Left hindlimb (tissue), 1 donor: ENCODE measurements at places on chromosomes 2 and 18.

DNA sequence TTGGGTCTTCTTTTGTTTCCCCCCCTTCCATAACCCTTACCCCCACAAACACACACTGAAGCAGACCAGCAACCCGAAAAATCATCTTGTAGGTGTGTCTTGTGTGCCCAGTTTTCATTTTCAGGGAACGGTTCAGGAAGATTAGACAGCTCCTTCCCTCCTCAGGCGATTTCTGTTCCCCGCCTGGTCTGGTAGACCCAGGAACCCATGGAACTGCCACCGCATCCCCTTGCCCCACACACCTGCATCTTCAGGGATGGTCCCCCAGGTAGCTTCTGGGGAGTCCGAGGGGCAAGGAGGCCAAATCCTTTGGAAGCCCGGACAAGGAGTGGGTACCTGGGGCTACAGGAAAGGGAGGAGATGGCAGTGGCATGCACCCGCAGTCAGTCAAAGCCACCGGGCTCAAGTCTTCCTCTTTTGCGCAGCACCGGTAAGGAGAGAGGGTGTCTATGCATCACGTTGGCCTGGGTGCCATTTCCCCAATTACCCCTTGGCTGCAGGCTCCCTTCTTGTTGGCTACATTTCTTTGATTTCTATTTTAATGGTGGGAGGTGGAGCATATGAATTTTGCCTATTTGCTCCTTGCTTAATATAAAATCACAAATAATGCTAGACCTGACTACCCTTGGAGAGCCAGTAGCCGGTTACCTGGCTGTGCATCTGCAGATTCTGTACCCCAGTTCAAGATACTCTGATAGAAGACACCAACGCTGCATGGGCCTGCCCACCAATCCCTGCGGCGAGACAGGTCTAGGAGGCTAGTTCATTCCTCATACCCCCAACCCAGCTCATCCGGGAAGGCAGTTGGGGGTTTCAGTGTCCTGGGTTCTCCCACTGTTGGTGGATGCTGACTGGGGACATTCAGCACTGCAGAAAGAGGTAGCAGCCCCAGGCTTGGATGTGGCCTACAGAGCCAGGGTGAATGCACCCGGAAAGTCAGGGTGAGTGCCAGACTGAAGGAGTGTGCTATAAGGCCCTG is 30.0 kb upstream of the ATP6V1B1 start:
- DNase-seq: no peak

DNA sequence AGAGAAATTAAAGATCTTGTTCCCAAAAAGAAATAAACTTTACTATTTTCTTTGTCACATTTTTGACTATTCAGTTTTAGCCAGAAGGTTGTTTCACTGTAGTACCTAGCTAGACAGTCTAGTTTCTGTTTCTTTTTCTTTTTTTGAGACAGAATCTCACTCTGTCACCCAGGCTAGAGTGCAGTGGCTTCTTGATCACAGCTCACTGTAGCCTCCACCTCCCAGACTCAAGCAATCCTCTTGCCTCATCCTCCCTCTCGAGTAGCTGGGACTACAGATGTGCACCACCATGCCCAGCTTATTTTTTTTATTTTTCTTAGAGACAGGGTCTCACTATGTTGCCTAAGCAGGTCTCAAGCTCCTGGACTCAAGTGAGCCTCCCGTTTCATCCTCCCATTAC is 2.2 kb downstream of the RBM45 start:
- DNase-seq: no peak

DNA sequence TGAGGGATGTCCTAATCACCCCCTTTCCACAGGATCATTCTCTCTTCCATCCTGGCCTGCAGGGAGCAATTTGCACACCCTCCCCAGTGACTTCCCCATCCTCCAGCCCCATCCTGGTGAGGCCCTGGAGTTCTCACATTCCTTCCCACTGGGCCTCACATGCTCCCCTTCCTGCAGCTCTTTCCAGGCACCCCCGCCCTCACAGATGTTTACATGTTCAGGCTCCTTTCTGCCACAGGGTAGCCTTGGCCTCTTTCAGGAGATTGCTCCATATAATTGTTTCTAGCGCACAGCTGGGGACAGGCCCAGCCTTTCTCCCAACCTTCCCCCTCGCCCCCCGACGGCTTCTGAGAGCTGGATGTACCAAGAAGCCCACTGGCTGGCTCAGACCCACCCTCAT is 288.4 kb upstream of the TRIB2 start:
- no peak for DNase-seq

GRCh38 chr18:63207143-63207790 is 112.3 kb downstream of the BCL2 start:
- DNase-seq: no peak

- no peak for DNase-seq
These were observed 603.7 kb upstream of the GCFC2 start for GRCh38 chr2:76314271-76315020.
